Pancreas (tissue), 10 donors: ENCODE measurements at places on chromosomes 12 and 14. TPM values are rescaled to one million over a fixed set of nuclear protein-coding genes. Genes with fewer than 3 reads are reported as not detected.

Gene SLC35F4
- not detected for total RNA-seq

Gene BTBD6
- 9.2 TPM for total RNA-seq

Gene MRPL52
- 30.9 TPM for total RNA-seq

Gene NELL2
- total RNA-seq: 0.73 TPM

Gene TAS2R9
- total RNA-seq: not detected

Gene TMTC3
- 4.3 TPM for total RNA-seq

Gene JPH4
- total RNA-seq: 0.47 TPM

Gene SIX1
- total RNA-seq: not detected

- peaks cover 40% of the 10 kb centered on the region for H3K4me1 ChIP-seq
- H3K36me3 ChIP-seq: peaks cover 27% of the 10 kb centered on the region
- peak overlapping the region; percentile 80 for H3K4me3 ChIP-seq
- no peaks in the 10 kb centered on the region for H3K27me3 ChIP-seq
- H3K27ac ChIP-seq: peak overlapping the region; percentile 95
- DNase-seq: peak; percentile 89
Observed at GRCh38 chr12:46370792-46371717, 1.5 kb downstream of the SLC38A2 start.

DNA sequence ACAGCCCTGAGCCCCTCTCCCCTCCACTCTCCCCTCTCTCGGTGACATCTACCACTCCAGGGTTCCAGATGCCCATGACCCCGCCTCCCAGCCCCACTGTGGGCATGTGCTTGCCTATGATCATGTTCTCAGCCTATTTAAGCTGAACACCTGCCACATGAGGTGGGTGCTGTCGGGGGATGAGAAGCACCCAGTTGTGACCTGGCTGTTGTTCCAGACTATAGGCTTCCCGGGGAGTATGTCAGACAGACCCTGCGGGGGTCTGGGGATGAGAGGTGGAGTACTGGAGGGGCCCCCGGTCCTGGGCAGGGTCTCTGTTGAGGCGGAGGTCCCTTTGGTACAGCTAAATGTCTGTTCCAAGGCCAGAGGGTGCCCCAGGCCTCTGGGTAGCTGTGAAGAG, 6.0 kb downstream of the VSX2 start:
- peaks cover 11% of the 10 kb centered on the region for H3K4me1 ChIP-seq
- no peak overlapping the region for H3K4me3 ChIP-seq
- no peak for DNase-seq
- peaks cover 32% of the 10 kb centered on the region for H3K27me3 ChIP-seq
- H3K36me3 ChIP-seq: no peaks in the 10 kb centered on the region

- no peaks in the 10 kb centered on the region for H3K4me1 ChIP-seq
- H3K27ac ChIP-seq: no peak overlapping the region
- DNase-seq: no peak
- H3K27me3 ChIP-seq: peaks cover under 1% of the 10 kb centered on the region
- H3K4me3 ChIP-seq: no peak overlapping the region
- no peaks in the 10 kb centered on the region for H3K36me3 ChIP-seq
Observed at GRCh38 chr12:66755727-66756395, 77.0 kb upstream of the GRIP1 start.

- DNase-seq: no peak
- H3K4me3 ChIP-seq: no peak overlapping the region
- no peaks in the 10 kb centered on the region for H3K36me3 ChIP-seq
- no peaks in the 10 kb centered on the region for H3K4me1 ChIP-seq
- no peaks in the 10 kb centered on the region for H3K27me3 ChIP-seq
Observed at GRCh38 chr14:54001189-54001878, 44.7 kb upstream of the BMP4 start.

DNA sequence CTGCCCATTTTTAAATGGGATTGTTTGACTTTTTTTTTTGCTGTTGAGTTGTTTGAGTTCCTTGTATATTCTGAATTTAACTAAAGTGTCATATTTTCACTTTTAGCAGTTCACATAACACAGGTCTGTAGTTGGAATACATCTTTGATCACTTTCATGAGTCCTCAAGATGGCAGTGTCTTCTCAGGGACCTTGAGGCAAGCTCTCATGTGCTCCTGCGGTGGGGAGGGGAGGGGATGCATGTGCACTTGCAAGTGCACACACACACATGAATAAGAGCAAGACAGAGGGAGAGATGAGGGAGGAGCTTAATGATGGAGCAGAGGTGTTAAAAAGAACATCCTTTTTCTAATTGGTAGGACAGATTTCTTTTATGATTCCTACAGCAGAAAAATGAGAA, 291.4 kb upstream of the OR4E1 start:
- no peak for DNase-seq
- no peak overlapping the region for H3K4me3 ChIP-seq
- no peaks in the 10 kb centered on the region for H3K4me1 ChIP-seq

GRCh38 chr12:100675432-100675831, 101.9 kb downstream of the GAS2L3 start:
- H3K4me3 ChIP-seq: no peak overlapping the region
- no peak overlapping the region for H3K27ac ChIP-seq
- no peaks in the 10 kb centered on the region for H3K4me1 ChIP-seq
- H3K36me3 ChIP-seq: no peaks in the 10 kb centered on the region

GRCh38 chr14:76939015-76939742, 89.3 kb downstream of the IRF2BPL start:
- H3K27me3 ChIP-seq: no peaks in the 10 kb centered on the region
- no peaks in the 10 kb centered on the region for H3K36me3 ChIP-seq
- H3K4me3 ChIP-seq: no peak overlapping the region

- no peaks in the 10 kb centered on the region for H3K27me3 ChIP-seq
- no peak overlapping the region for H3K27ac ChIP-seq
- H3K36me3 ChIP-seq: no peaks in the 10 kb centered on the region
- DNase-seq: no peak
- H3K4me1 ChIP-seq: no peaks in the 10 kb centered on the region
Observed at GRCh38 chr14:34935488-34935887, 47.3 kb upstream of the SRP54 start.

DNA sequence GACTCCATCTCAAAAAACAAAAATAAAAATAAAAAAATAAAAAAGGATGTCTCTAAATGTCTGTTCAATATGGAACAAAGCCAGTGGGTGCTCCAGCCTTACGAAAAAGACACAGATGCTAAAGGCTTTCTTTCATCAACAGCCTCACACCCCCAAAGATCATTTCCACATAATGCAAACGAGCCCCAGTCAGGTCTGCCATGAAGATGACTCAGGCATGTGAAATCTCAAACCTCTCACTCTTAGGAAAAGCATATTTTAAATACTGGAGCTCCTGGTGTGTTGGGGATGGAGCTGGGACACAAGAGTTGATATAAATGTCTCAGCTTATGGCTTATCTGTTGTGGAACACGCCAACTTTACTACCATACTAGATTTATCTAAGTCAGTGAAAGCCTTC, 49.9 kb upstream of the PLXNC1 start:
- no peaks in the 10 kb centered on the region for H3K36me3 ChIP-seq
- H3K27me3 ChIP-seq: no peaks in the 10 kb centered on the region
- H3K27ac ChIP-seq: no peak overlapping the region
- H3K4me3 ChIP-seq: no peak overlapping the region
- H3K4me1 ChIP-seq: no peaks in the 10 kb centered on the region

DNA sequence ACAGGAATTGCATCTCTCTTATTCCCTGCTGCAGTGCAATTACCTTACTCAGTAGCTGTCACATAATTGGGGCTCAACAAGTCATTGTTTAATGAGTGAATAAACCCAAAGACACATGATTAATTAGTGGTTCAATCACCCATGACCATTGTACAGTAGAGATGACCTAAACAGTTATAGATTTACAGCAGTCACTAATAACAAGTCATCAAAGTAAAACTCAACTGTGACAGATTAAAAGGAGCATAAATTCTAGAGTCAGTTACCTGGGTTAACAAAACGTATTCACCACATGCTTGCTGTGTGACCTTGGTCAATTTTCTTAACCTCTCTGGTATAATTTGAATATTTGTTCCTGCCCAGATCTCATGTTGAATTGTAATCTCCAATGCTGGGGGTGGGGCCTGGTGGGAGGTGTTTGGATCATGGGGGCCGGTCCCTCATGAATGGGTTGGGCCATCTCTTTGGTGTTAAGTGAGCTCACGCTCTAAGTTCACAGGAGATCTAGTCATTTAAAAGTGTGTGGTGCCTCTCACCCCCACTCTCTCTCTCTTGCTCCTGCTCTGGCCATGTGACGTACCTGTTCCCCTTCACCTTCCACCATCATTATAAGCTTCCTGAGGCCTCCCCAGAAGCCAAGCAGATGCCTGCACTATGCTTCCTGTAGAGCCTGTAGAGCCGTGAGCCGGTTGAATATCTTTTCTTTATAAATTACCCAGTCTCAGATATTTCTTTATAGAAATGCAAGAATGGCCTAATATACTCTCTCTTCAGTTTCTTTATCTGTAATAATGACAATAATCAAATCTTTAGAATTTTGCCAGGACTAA, 141.9 kb upstream of the PLEKHG7 start:
- H3K27me3 ChIP-seq: no peaks in the 10 kb centered on the region
- H3K4me1 ChIP-seq: peaks cover 19% of the 10 kb centered on the region
- H3K27ac ChIP-seq: no peak overlapping the region
- H3K4me3 ChIP-seq: no peak overlapping the region

- H3K4me3 ChIP-seq: no peak overlapping the region
- no peaks in the 10 kb centered on the region for H3K36me3 ChIP-seq
- DNase-seq: no peak
Observed at GRCh38 chr12:51115533-51115932, 32.1 kb upstream of the CSRNP2 start.

GRCh38 chr12:18837025-18837424, 99.1 kb downstream of the CAPZA3 start:
- H3K4me1 ChIP-seq: no peaks in the 10 kb centered on the region
- H3K4me3 ChIP-seq: no peak overlapping the region
- no peaks in the 10 kb centered on the region for H3K36me3 ChIP-seq
- H3K27ac ChIP-seq: no peak overlapping the region
- no peaks in the 10 kb centered on the region for H3K27me3 ChIP-seq

- no peak for DNase-seq
- H3K27ac ChIP-seq: no peak overlapping the region
- no peaks in the 10 kb centered on the region for H3K4me1 ChIP-seq
- H3K27me3 ChIP-seq: no peaks in the 10 kb centered on the region
- H3K4me3 ChIP-seq: no peak overlapping the region
Observed at GRCh38 chr12:91846466-91847055, 299.1 kb downstream of the BTG1 start.

DNA sequence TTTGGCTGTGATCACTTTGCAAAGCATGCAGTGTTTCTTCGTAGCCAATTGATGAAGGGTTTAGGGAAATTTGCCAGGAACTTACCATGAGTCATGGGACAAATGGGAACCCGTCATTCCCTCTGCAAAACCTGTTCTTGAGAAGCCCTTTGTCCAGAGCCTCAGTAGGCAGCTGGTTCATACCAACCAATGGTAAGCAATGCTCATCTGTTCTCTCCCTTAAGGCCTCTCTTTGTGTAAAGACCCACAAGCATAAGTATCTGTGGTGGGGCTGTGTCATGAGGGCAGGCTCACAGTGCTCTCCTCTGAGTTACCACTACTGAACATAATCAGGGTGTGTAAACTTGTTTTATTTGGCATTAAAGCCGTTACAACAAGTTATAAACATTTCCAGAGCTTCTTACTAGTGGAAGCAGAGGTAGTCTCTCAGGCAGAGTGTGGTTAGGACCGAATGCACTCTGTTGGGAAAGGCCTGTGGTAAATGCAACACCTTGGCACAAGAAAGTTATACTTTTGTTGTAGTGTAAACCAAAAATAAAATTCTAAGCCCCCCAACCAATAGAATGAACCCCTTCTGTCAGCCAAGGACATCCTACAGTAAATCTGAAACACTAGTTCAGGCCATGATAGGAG, 119.8 kb downstream of the SINHCAF start:
- H3K4me1 ChIP-seq: no peaks in the 10 kb centered on the region
- no peak overlapping the region for H3K27ac ChIP-seq
- no peak overlapping the region for H3K4me3 ChIP-seq
- DNase-seq: no peak

GRCh38 chr14:73014105-73014504, 12.8 kb downstream of the ZFYVE1 start:
- DNase-seq: no peak
- no peak overlapping the region for H3K27ac ChIP-seq
- H3K4me3 ChIP-seq: no peak overlapping the region
- no peaks in the 10 kb centered on the region for H3K27me3 ChIP-seq
- H3K4me1 ChIP-seq: no peaks in the 10 kb centered on the region

DNA sequence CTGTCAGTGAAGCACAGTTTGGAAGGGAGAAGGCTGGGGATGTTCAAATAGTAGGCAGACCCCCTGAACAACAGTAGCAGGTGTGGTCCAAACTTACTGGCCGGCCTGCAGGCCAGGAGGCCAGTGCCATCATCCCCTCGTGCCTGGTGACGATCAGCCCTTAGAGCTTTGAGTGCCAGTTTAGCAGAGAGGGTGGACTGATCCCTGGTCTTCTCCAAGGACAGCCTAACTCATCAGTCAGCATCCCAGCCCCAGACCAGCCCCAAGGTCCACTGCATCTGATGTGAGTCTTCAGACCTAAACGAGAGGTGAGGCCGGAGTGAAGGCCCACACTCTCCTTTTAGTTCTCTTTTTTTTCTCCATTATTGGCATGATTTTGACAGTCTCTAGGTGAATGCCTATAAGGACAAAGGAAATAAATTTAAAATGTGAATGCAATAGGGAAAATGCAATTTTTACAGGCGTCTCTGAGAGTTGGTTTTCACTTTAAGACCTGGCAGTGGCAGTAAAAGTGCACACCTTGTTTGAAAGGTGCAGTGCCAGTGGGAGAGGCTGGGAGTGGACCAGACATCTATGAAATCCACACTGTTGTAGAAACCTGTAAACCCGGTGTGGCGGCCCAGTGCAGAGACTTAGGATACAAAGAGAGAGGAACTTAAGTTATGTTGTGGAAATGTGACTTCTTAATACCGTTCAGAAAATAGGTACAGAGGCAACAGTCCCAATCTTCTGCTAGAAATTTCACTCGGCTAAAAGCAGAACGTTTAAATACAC, 311.2 kb downstream of the CACNA1C start:
- H3K36me3 ChIP-seq: no peaks in the 10 kb centered on the region
- H3K27me3 ChIP-seq: no peaks in the 10 kb centered on the region
- no peak for DNase-seq
- no peak overlapping the region for H3K4me3 ChIP-seq

GRCh38 chr14:104657101-104657524, 32.3 kb upstream of the INF2 start:
- H3K36me3 ChIP-seq: no peaks in the 10 kb centered on the region
- H3K27me3 ChIP-seq: no peaks in the 10 kb centered on the region
- peaks cover 10% of the 10 kb centered on the region for H3K4me1 ChIP-seq
- H3K27ac ChIP-seq: no peak overlapping the region
- H3K4me3 ChIP-seq: no peak overlapping the region
- no peak for DNase-seq

DNA sequence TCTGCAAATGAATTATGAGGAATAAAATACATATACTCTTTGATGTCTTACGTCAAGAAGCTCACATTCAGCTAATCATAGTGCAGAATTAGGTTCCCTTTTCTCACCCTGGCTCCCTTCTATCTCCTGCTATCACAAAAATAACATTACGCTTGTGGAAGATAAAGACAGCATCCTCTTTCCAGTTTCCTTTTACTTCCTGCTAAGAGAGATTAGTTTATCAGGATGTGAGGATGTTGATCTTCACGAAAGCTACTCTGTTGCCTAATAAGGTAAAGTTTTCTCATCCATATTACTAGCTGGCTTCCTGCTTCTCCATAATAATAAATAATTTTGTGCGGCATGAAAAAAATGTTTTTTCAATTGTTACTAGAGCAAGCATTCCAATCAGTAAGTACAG, 217.7 kb upstream of the DCN start:
- no peak overlapping the region for H3K4me3 ChIP-seq
- H3K4me1 ChIP-seq: no peaks in the 10 kb centered on the region
- H3K27ac ChIP-seq: no peak overlapping the region
